ENCODE measurements at places on chromosomes 1 and 21. TPM values are rescaled to one million over a fixed set of nuclear protein-coding genes. Genes with fewer than 3 reads are reported as not detected.

The RAD54L gene
- 11.1 TPM for total RNA-seq

The C2CD2 gene
- 34.4 TPM for total RNA-seq

The KANK4 gene
- total RNA-seq = not detected

The SPRR3 gene
- total RNA-seq = not detected

The LHX8 gene
- total RNA-seq = not detected

The CLDN14 gene
- total RNA-seq = 0.37 TPM

The CD52 gene
- total RNA-seq = not detected

The DCLRE1B gene
- total RNA-seq = 1.2 TPM

The EYA3 gene
- total RNA-seq = 12.3 TPM

The NOS1AP gene
- total RNA-seq = 0.44 TPM

The CHD1L gene
- 36.4 TPM for total RNA-seq

The DYNLT5 gene
- 2.7 TPM for total RNA-seq

The CD1C gene
- total RNA-seq = not detected

The GPR153 gene
- 3.0 TPM for total RNA-seq

The FAM43B gene
- total RNA-seq = under 0.01 TPM

The AZIN2 gene
- total RNA-seq = 4.7 TPM

The UROD gene
- total RNA-seq = 133 TPM

The SLC6A17 gene
- 2.4 TPM for total RNA-seq

The OR10J1 gene
- total RNA-seq = 0.25 TPM

The ERG gene
- 0.11 TPM for total RNA-seq

The NES gene
- 32.2 TPM for total RNA-seq

The KCNQ4 gene
- not detected for total RNA-seq

The CELA3B gene
- total RNA-seq = not detected

The CDC42BPA gene
- 74.0 TPM for total RNA-seq

The FHL3 gene
- total RNA-seq = 11.7 TPM

The BRDT gene
- total RNA-seq = not detected

The G0S2 gene
- total RNA-seq = 6.6 TPM

The NPL gene
- total RNA-seq = 2.0 TPM

The CFAP74 gene
- total RNA-seq = not detected

The PTPN22 gene
- 0.75 TPM for total RNA-seq

The LCE2C gene
- not detected for total RNA-seq

The LAMB3 gene
- 8.7 TPM for total RNA-seq

The MUTYH gene
- 16.2 TPM for total RNA-seq

The IL10 gene
- total RNA-seq = not detected

The ADORA3 gene
- not detected for total RNA-seq

The LRRC53 gene
- not detected for total RNA-seq

The AMY1C gene
- not detected for total RNA-seq

The B3GALT2 gene
- total RNA-seq = under 0.01 TPM

The TRIM58 gene
- 0.66 TPM for total RNA-seq

The PRAMEF4 gene
- not detected for total RNA-seq

The AIRE gene
- under 0.01 TPM for total RNA-seq

The PAPPA2 gene
- total RNA-seq = 9.4 TPM

The FTCD gene
- 1.1 TPM for total RNA-seq

The ITLN2 gene
- total RNA-seq = not detected

The STYXL2 gene
- not detected for total RNA-seq

The NBPF11 gene
- total RNA-seq = 7.0 TPM

The SRP9 gene
- 303 TPM for total RNA-seq

The NR5A2 gene
- not detected for total RNA-seq

The FBXO42 gene
- total RNA-seq = 11.6 TPM

The HYI gene
- total RNA-seq = 46.8 TPM

The MATN1 gene
- total RNA-seq = not detected

The C1orf159 gene
- 6.2 TPM for total RNA-seq
